ENCODE measurements at places on chromosomes 12 and 14.

DNA sequence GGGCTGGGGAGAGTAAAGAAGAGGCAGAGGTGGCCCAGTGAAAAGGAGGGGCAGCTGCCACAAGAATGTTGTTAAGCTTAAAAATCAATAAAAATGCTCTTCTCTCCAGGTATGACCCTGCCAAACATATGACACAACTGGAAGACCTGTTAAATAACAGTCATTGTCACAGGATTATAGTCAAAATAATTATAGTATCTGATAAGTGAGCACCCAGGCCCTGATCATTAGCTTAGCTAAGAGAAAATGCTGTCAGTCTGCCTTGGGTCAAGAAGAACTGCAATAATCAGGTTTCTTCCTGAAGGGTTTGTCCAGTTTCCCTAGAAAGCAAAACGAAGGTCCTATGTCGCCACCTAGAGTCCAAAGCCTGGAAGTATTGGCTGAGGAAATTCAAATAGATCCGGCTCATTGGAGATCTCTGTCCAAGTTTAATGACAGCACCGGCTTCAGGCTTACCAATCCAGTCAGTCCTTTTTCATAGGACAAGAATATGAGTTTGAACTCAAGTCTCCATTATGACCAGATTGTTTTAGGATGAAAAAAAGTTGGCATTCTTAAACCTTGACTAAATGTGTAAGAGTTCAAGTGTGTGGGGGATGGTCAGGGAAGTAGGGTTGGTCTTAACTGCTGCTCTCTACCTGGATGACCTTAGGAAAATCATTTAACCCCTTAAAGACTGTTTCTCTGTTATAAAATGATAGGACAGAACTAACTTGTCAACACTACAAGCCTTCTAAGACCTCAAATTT is 22.5 kb upstream of the NKX2-8 start:
- DNase-seq = peak; percentile 93

GRCh38 chr12:122790393-122791075 is 16.2 kb downstream of the CCDC62 start:
- no peak for DNase-seq

- DNase-seq = peak; percentile 41
These were observed 913.9 kb upstream of the SEL1L start for GRCh38 chr14:82447586-82447985.

DNA sequence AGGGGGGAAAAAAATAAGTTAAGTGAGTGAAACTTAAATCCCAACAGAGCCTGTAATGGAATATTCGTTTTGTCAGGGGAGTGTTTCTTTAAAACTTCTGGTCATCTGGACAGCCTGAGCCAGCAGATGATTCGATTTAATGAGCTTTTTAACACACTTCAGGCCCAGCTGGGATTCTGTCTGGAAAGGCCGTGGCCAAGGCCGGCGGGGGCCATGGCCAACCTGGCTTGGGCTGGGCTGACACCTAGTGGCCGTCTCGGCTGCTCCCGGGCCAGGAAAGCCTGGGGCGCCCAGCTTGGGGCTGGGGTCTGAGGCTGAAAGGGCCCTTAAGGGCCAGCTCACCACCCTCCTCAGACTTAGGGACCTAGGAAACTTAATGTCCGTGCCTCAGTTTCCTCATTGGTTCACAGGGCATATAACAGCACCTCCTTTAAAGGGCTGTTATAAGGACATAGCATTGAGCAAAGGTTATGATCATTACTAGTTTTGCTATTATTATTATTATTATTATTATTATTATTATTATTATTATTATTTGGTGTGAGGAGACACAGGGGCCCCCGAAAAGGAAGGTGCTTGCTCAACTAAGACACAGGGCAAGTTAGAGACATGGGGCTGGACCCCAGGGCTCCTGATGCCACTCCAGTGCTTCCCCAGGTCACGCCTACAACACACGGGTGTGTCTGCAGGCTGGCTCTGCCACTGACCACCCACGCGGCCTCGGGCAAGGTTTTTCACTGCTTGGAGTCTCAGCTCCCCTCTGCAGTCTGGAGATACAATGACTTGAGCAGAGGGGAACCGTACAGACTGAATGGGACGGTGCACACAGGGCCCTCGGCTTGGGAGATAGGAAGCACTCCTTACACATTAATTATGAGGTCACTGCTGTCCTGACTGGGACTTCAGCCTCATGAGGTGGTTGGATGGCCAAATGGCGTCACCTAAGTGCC is 84.0 kb downstream of the SYNE3 start:
- peak; percentile 36 for DNase-seq

- no peak for DNase-seq
These were observed 18.9 kb downstream of the TMEM260 start for GRCh38 chr14:56598519-56598918.

- no peak for DNase-seq
These were observed 208.3 kb downstream of the GXYLT1 start for GRCh38 chr12:41936333-41936732.

- DNase-seq = no peak
These were observed 457.9 kb upstream of the FOXG1 start for GRCh38 chr14:28308734-28309133.

GRCh38 chr12:87991483-87991882 is 37.7 kb downstream of the C12orf50 start:
- no peak for DNase-seq

- no peak for DNase-seq
These were observed 10.3 kb upstream of the INF2 start for GRCh38 chr14:104678901-104679705.

DNA sequence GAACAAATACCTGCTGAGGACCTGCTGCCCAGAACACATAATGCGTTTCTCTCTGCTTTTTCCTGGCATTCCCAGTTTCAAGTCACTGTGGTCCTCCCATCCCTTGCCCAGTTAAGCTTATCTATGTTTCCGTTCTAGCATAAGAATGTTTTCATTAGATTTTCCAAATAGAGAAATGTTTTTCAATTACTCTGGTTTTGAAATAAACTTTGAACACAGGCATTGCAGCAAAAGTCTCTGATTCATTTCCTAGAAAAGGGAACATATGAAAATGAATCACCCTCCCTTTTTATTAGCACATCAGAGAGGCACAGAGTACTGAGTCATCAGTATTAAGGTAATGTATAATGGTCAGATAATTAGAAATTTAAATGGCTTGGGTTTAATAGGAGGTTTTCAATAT is 201.1 kb upstream of the TMEM260 start:
- DNase-seq = no peak

DNA sequence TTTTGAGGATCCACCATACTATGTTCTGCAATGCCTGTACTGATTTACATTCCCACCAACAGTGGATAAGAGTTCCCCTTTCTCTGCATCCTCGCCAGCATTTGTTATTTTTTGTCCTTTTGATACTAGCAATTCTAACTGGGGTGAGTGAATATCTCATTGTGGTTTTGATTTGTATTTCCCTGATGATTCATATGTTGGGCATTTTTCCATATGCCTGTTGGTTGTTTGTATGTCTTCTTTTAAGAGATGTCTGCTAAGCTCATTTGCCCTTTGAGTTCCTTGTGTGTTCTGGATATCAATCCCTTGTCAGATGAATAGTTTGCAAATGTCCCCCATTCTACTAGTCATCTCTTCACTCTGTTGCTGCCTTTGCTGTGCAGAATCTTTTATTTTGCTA is 49.0 kb upstream of the MSRB3 start:
- no peak for DNase-seq

GRCh38 chr14:39763402-39763890 is 331.2 kb upstream of the FBXO33 start:
- no peak for DNase-seq

DNA sequence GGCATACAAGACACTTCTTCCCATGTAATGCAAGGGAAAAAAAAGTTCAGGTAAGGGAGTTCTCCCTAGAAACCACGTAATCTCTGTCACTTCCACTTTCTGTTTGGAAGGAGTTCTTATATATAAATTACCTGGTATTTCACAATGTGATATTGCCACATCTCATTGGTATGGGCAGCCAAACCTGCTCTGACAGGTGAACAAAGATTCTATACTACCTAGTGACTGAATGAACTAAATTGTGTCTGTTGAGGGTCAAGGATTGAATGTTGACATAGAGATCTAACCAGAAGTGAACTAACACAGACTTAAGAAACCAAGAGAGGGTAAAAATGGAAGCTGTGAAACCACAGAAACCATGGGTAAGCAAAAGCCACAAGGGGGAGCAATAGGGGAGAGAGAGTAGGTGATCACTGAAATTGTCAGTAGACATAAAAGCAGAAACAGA is 161.3 kb downstream of the RPL10L start:
- peak; percentile 2 for DNase-seq

DNA sequence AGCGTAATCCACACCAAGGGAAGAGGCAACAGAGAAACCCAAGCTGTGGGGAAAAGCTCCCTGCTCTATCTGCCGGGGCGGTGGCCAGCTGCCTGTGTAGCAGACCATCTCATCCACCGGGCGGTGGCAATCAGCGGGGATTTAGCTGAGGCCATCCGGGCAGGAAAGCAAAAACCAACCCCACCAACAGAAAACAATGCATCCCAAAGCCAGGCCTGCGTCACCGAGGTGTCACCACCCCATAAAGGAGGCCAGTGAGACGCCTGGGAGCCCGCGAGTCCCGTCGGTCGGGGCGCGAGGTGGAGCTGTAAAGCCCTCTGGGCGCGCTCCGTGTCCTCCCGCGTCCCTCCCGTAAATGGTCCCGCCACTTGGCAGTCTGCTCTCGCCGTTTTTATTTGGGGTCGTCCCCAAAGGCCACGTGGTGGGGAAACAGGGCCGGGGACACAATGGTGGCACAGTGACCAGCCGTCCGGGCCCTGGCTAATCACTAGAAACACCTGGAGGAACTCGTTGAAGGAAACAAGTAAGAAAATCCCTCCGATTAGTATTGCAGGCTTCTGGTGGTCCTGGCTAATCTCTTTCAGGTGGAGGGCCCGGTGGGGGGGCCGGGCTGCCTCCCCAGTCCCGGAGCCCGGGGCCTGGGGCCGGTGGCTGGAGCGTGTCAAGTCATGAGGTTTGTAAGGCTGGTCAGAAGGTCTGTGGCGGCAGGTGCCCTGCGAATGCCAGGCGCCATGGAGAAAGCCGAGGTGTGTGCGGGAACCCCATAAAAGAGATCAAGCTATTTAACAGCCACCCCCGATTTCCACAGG is 94.7 kb upstream of the GSC start:
- no peak for DNase-seq

DNA sequence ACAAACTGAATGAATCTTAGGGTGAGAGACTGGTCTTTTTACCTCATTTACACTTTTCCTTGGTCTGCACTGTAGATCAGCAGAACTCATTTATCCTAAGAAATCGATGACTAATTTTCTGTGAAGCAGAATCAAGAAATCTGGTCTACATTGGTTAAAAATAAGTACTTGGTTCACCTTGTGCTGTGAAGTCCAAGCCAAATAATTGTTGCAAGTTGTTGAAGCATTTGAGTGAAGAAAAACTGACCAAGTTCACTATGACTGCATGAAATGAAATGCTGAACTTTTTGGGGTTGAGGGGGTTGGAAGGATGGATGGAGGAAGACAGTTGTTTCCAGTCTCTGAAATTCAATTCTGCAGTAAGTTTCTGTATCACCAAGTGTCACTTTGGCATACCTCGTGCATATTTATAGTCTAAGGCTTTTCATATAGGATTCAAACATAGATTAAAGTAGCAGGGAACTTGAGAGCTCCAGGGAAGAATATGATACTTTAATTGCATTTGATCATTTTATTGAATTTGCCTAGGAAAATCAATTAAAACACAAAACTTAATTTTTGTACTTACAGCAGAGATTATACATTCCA is 75.0 kb downstream of the FAR2 start:
- DNase-seq = no peak

GRCh38 chr14:74425525-74426201 is 347 bp downstream of the SYNDIG1L start:
- no peak for DNase-seq

DNA sequence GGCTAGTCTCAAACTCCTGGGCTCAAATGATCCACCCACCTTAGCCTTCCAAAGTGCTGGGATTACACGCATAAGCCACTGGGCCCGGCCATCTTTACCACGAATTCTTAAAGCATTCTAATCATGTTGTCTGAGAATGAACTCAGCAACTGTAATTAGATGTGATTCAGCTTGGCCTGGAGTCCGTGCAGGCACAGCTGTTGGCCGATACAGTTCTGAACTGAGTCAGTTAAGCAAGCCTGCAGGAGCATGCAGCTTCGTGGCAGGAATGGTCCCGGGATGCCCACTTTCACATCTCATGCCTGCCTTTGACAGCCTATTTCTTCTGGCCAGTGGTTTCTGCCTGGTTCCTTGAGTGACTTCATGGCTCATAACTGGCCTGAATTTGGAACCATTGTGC is 194.1 kb downstream of the ANO6 start:
- DNase-seq = no peak

DNA sequence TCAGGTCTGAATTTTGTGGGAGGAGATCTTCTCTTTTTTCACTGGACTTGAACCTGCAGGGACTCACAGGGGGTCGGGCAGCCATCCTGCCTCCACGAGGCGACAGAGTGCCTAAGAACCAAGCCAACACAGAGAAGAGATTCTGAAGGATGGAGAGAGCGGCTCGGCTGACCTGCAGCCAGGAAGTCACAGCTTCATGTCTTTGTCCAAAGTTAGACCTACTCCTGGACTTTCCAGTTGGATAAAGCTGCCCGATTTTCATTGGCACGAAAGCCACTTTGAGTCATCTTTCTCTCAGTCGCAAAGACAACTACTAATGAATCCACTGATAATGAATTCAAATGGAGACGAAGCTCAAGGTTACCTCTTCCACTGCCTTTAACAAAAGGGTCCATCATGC is 106.8 kb downstream of the FOXN3 start:
- DNase-seq = no peak

GRCh38 chr12:3432868-3433267 is 58.1 kb upstream of the PRMT8 start:
- DNase-seq = no peak

DNA sequence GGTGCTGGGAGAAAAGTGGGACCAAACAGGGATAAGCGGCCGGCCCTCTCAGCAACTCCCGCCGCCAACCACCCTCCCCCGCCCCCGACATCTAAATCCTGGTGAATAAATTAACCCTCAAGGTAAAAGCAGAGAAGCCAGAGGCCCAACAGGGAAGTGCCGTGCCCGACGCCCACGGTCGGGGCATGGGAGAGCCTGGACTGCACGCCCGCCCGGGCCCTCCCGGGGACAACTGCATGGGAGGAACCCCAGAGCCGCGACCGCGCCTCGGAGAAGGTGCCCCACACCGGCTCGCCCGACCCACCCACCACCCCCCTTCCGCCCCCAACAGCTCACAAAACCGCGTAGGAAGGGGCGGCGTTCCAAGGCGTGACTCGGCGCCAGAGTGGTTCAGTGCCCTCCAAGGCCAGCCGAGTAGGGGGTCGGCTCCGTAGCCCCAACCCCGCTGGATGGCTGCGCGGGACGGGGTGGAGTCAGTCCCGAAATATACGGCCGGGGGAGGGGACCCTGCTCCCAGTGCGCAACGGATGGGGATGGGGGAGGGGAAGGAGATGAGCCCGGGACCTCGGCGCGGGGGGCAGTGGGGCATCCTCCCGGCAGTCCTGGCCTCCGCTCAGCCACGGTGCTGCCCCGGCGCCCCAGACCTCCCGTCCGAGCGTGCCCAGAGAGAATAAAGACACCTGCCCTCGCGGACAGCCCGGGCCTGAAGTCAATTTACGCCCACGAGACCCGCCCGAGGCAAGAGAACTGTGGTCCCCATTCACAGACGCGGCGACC is 732 bp downstream of the SLC25A29 start:
- DNase-seq = no peak

- DNase-seq = no peak
These were observed 253.4 kb downstream of the C12orf50 start for GRCh38 chr12:87775784-87776183.

Measured in NCI-H510A treated with DMSO at 0.1 percent for 48 hours (cell line).